ENCODE measurements at places on chromosomes 4 and X. TPM values are rescaled to one million over a fixed set of nuclear protein-coding genes. Genes with fewer than 3 reads are reported as not detected.

DNA sequence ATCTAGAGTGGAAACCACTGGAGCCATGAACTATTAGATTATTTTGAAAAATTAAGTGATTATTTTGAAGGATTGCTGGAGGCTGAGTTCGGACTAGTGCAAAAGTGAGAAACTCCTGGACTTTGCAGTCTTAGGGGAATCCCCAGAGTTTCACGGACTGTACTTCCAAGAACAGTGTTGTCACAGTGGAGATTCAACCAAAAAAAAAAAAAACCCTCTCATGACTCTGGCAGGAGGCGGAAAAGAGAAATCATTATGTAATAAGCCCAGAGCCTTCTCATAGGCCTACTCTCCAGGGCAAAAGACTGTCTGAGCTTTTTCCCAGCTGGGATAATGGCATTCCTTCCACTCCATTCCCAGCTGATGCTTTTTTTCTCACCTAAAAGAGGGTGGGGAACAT is 16.8 kb upstream of the C4orf51 start:
- DNase-seq, result no peak

DNA sequence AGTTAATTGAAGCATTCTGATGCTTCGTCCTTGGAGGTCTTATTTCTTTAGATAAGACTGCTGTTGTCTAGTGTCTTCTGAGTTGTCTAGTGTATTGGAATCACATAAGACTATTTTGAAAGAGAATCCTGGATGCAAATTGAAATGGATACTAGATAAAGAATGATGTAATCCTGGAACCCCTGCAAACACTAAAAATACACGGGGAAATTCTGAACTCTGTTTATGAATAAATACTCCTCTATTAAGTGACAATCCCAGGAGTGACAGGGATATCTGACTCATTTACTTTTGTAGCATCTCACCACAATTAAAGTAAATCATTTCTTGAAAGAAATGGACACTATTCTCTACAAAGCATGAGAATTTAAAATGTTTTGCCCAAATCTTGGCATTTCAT is 968 bp downstream of the ASB11 start:
- DNase-seq, result no peak

DNA sequence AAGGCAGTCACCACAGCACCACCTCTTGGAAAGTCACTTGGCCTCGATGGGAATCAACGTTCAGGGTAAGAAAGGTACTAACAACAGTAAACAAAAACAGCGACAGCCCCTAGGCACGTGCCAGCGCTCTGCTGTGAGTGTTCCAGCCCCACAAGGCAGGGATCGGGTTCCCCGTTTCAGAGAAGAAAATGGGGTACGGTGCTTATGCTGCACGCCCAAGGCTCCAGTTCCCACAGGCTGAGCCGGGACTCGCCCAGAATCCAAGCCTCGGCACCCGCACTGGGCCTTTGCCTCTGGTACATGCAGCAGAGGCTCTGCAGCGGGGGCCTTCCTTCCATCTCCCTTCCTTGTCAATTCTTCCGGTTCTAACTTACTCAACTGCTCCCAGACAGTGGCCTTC is 37.3 kb downstream of the WDR1 start:
- DNase-seq, result no peak

GRCh38 chr4:123553733-123554637 is 157.4 kb downstream of the SPRY1 start:
- DNase-seq, result no peak

DNA sequence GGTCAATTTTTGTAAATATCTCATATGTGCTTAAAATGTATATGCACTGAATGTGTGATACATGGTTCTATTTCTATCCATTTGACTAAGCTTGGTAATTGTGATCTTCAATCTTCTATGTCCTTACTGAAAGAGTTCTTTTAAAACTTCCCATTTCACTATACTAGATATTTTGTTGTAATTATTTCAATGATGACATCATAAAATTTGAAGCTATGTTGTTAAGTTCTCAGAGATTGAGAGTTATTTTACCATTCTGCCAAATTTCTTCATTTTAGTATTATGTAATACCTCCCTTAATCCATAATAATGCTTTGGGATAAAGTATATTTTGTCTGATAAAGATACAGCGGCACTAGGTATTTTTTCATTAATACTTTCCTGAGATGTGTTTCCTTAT is 1307.3 kb downstream of the RPA4 start:
- DNase-seq, result no peak

DNA sequence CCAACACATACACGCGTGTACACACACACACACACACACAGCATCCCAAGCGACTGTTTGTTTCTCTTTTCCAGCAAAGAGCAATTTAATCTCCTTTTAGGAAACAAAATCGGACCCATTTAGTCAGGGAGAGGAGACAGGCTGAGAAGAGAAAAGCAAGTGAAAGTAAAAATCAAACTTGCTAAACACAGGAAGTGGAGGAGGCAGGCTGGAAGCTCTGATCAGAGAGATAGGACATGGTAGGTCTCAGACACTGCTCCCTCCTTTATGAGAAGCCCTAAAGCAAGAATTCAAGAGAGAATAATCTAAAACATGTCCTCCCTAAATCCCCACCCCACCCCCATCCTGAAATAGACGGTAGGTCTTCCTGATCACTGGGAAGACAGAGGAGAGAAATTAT is 62.3 kb downstream of the GPC3 start:
- no peak for DNase-seq

- no peak for DNase-seq
Measured at GRCh38 chr4:111959222-111959621, 186.0 kb upstream of the FAM241A start.

GRCh38 chr4:110617646-110618580 is 5.0 kb downstream of the PITX2 start:
- no peak for DNase-seq

GRCh38 chrX:109934434-109934833 is 68.5 kb upstream of the TMEM164 start:
- no peak for DNase-seq

UCP1 gene
- not detected for total RNA-seq

CTBP1 gene
- total RNA-seq, result 171 TPM

RBMXL3 gene
- total RNA-seq, result not detected
